GM04504 (cell line): ENCODE measurements at places on chromosomes 5 and 9.
A peak's percentile ranks its signal among the peaks of the same experiment; 100 is the strongest.

- no peak for DNase-seq
Observed at GRCh38 chr9:127224178-127224882, 40.2 kb upstream of the GARNL3 start.

GRCh38 chr9:25519286-25519685, 159.0 kb downstream of the TUSC1 start:
- no peak for DNase-seq

- no peak for DNase-seq
Observed at GRCh38 chr5:23451156-23451555, 56.3 kb upstream of the PRDM9 start.

- DNase-seq = peak; percentile 5
Observed at GRCh38 chr5:97142521-97143254, at the start of gene LIX1. LIX1 (minus strand) TSS chr5:97142611; CDS start chr5:97142576, 35 bp downstream.

DNA sequence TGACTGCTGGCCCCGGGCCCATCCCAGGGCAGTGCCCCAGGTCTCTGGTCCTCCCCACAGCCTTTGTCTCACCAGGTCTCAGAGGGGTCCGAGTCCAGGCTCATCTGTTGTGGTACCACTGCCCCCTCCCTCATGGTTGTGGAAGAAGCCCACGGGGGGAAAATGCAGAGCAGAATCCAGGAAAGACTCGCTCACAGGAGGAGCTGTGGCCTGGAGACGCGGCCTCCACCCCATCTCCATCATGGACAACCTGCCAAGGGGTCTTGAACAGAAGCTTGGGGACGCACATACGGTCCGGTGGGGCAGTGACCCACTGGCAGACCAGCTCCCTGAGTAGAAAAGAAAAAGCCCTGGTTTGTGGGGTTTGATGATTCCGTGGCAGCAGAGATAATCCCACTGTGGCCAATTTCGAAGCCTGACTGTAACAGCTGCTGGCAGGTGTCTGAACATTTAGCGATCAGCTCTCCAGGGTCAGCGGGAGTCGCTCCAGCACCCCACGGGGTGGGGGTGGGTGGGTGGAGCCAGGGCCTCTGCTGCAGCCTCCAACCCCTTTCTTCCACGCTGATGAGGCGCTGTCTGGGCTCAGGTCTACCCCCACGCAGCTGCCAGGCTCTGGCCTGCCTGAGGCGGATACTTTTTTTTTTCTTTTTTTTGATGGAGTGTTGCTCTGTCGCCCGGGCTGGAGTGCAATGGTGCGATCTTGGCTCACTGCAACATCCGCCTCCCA, 1.9 kb upstream of the GRIN1 start:
- DNase-seq = no peak

DNA sequence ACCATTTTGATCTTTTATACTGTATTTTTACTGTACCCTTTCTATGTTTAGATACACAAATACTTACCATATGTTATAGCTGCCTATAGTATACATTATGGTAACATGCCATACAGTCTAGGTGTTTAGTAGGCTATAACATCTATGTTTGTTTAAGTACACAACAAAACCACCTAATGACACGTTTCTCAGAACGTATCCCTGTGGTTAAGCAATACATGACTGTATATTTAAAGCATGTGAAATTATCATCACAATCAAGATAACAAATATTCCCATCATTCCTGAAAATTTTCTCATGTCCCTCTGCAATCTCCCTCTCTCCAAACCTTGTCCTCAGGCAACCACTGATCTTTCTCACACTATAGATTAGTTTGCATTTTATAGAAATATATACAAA, 66.4 kb upstream of the SUSD1 start:
- no peak for DNase-seq

DNA sequence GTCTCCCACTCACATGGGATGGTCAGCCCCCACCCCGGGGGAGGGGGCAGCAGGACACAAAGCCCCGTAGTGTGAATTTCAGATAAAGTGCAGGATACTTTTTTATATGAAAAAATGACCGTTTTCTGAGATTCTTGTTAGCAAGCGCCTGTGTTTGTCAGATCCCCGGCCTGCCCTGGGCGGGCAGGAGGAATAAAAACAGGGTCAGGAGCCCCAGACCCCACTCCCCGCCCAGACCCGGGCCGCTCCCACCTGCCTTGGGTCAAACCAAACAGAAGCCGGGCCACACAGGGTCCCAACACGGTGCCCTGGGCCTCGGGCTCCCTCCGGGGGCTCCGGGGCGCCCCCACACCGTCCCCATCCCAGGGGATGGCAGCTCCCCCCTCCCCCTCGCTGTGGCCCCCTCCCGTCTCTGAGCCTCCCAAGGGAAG, 13.5 kb upstream of the NRARP start:
- DNase-seq = no peak

DNA sequence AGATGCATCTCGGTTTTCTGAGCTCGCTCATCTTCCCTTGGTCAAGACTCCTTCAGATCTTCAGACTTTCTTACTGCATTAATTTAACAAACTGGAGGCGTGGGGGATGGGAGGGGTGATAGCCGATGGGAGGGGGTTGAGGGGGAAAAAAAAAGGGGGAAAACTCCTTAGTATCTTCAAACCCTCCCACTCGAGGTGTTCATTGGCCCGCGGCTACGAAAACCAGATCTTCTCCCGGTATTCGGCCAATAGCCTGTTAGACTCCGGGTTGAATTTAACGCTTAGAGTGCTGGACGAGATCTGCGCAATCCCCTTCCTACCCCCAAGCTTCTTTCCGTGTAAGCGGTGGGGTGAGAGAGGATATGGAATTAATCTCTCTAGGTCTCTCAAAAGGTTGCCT, 689 bp upstream of the GLRA1 start:
- no peak for DNase-seq

DNA sequence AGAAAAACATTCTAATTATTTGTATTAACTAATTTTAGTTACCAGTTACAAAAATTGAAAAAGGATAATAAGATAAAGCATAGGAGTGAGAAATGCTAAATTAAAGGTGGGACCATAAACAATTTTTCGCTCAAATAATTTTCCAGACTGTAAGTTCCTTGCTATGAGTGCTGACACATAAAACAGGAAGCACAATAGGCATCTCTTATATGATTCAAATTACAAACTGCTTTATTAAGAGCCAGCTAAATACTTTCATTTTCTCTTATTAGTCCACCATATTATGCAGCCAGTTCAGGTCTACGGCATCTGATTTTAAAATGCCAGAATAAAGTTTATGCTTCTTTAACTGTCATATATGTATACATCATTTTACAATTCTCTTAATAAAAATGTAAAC, 4.4 kb downstream of the RC3H2 start:
- no peak for DNase-seq

GRCh38 chr9:107439991-107440456, 49.5 kb downstream of the KLF4 start:
- no peak for DNase-seq

GRCh38 chr5:157216391-157217142, 35.9 kb downstream of the ITK start:
- DNase-seq = no peak

- no peak for DNase-seq
Observed at GRCh38 chr5:35320029-35320428, 89.7 kb upstream of the PRLR start.
